Right kidney (tissue), 9 donors: ENCODE measurements at places on chromosomes 1 and 21.

DNA sequence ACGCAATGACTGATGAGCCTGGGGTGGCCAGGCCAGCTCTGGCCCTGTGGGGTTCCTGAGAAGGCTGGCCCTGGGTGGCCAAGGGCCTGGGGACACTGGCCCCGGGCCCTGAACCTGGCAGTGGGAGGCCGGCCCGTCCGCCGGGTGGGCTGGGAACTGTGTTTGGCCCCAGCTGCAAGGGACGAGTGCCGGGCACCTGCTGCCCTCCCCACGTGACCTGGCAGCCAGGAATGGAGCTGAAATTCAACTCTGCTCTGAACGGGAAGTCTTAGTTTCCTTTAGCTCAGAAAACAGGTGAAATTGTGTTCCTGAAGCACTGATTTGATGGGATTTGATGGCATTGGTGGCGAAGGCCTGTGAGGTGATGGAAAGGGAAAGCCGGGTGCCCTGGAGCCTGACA lies 8.2 kb upstream of the TTLL10 start:
- no peak for DNase-seq

DNA sequence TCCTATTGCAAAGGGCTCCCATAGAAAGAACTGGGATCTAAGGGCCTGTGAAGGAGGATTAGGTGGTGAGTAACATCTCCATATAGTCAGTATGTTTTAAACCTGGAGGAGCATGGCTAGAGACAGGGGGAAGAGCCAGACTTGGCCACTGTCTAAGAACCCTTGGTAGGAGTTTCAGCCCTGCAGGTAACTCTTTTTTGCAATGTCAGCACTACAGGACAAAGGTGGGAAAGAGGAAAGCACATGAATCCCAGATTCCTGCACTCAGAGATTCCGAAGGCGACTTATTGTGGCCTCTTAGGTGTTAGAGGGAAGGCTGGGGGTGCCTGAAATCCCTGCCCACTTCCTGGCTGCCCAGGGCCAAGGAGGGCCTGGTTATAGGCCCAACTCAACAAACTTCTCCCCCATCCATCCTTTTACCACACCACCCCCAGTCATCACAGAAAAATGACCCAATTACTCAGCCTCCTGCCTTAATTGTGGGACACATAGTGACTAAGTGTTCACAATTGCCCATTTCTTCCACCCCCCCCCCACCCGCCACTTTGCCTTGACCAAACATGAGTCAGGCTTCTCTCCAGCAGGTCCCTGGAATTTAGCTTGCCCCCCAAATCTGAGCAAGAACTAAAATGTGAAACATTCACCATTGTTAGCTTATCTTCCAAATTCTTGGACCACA lies 1.9 kb upstream of the NTNG1 start:
- no peak for DNase-seq

GRCh38 chr1:245671349-245671748 lies 516.6 kb downstream of the KIF26B start:
- no peak for DNase-seq

- DNase-seq = no peak
Measured at GRCh38 chr1:229952670-229953520, 114.1 kb upstream of the GALNT2 start.

DNA sequence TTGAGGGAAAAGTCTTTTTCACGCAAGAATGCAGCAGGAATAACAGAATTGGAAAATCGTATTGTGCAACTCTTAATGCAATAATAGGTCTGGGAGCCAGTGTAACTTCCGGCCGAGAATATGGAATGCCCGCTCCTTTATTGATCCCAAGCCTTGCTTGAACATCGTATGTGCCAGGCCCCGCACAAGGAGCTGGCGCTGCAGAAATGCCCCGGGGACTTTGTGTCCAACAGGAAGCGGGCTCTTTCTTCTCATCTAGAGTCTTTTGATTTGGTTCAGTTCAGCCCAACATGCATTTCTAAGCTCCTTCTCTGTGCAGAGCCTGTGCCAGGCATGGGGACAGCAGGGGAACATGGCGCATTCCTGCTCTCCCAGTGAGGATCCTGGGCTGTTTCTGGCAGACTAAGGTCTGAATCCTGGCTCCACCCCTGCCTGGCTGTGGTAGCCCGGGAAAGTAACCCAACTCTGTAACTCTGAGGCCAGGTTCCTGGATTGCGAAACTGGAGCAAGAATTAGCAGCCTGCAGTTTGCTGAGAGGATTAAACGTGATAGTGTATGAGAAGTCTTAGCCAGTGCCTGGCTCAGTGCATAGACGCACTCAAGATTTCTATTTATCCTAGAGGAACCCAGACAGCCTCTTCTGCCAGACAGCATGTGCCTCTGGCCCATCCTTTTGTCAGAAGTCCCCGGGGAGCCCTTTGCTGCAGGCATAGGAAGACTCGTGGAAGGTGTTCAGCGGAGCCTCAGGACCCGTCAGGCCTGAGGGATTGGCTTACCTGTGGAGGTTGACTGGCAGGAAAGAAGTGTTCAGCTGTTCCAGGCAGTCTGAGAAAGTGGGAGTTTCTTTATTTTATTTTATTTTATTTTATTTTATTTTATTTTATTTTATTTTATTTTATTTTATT lies 987 bp upstream of the CDCP2 start:
- no peak for DNase-seq

DNA sequence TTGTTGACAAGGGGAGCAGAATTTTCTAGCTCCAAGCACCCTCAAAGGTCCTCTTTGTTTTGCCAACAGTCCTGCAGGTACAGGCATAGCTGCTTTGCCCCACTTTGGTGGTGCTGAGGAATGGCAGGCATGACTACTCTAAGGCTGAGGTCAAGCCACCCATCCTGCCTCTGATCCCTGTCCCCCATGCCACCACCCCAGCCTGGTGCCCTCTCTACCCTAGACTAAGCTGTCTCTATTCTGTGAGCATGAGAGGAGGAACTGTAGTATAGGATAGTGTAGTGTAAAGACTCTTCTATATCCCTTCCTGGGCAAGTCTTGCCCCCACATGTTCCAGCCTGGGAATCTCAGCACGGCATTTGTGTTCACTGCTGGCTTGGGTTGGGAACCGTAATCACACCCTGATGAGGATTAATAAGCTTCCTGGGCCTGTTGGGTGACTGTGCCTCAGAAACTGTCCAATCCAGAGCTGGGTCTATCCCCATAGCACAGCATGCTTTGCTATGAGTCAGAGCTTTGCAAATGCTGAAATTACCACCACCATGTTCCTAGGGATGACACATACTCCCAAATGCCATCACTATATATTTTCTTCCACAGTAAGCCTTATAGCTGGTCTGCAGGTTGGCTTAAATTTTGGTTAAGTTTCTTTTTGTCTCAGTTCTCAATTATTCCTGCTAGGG lies 105.7 kb upstream of the PPP2R5A start:
- DNase-seq = no peak

DNA sequence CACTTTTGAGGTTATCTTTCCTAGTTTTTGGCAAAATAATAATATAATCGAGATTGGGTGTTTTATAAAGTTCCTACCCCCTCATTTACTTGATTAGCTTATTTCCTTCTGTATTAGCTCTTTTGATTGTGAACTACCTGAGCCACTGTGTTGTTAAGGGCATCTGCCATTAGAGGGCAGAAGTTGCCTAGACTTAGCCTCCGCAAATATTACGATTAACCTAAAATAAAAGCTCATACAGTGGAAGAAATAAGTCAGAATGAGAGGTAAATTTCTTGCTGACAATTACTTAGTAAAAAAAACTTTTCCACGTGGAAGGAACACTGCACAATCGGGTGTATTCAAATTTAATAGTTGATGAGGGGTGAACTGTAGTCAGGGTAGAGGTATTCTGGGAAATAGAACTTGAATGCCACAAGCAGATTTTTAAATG lies 2.3 kb downstream of the H3-3A start:
- DNase-seq = peak; percentile 37

DNA sequence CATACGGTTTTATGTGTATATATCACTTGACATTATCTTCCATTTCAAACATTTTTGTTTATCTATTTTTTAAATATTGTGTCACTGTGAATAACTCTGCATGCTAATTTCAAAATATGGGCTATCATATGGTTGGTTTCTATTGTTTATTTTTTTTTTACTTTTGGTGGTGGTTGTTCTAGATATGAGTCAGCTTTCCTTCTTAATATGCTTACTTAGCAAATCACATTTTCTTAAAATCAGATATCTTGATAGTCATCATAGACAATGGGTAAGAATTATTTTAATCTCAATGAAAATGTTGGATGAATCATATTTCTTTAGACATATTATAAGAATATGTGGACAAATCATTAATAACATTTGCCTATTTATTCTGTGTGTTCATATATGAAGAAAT lies 881.5 kb downstream of the BRINP3 start:
- DNase-seq = no peak

DNA sequence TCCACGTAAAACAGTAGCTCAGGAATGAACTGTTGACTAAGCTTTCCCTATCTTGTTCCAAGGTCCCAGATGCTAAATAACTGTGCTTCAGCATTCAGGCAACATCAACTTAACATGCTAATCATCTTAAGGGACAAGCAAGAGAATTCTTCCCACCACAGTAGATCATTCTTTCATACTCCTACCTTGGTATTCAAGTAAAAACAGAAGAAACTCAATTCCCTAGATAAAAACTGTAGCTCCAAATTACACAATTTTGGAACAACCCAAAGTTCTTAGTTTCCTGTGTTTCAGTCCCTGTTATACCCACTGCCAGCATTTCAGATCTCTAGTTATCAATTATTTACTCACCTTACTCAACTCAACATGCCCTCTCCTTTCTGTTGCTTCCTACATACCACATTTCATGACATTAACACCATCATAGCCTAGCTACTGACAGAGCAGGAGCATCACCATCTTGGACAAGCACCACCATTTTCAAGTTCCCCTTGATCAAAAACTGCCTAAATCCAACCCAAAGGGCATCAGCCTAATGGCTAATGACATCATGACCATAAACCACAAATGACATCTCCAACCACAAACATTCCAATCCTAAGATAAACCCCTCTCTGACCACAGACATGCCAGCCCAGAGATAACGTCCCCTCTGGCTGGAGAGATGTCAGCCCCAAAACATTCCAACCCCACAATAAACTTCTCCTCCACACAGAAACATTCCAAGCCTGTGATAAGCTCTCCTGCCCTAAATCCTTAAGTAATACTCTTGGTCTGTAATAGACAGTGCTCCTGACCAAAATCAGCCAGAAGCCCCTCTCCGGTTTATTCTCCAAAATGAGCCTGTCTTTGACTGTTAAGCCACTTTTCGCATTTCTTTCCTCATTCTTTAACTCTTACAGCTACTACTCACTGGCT lies 191.2 kb downstream of the RERE start:
- no peak for DNase-seq

- no peak for DNase-seq
Measured at GRCh38 chr1:223198628-223198965, 55.5 kb upstream of the TLR5 start.

DNA sequence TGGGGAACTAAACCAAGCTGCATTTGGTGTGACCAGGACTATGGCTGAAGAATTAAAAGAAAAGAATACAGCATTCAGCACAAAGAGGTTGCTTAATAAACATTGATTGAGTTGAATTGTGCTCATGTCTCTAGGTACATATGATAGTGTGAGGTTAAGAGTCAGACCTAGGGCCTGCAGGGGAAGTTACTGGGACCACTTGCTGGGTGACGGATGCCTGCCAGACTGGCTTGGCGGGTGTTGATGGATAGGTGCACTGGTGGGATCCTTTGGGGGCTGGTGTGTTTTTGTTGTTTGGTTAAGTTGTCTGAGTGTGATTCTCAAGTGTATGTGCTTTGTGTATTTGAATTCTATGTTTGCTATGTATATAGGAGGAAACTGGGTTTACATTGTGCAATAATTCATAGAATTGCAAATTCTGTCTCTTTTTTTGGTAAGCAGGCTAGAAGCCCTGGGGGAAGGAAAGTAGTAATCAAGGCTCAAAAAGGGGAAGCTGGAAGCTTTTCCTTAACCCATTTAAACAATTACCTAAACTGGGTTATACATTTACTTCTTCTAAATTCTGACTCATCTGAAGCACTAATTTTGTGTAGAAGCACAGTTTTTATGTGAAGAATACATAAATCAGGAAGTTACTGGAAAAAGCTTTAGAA lies 1.8 kb downstream of the CD101 start:
- no peak for DNase-seq

GRCh38 chr1:225612287-225612686 lies 40.6 kb downstream of the ENAH start:
- no peak for DNase-seq

- no peak for DNase-seq
Measured at GRCh38 chr1:17012775-17013490, 1.2 kb upstream of the ATP13A2 start.

GRCh38 chr1:78547081-78547480 lies 56.3 kb downstream of the PTGFR start:
- no peak for DNase-seq

DNA sequence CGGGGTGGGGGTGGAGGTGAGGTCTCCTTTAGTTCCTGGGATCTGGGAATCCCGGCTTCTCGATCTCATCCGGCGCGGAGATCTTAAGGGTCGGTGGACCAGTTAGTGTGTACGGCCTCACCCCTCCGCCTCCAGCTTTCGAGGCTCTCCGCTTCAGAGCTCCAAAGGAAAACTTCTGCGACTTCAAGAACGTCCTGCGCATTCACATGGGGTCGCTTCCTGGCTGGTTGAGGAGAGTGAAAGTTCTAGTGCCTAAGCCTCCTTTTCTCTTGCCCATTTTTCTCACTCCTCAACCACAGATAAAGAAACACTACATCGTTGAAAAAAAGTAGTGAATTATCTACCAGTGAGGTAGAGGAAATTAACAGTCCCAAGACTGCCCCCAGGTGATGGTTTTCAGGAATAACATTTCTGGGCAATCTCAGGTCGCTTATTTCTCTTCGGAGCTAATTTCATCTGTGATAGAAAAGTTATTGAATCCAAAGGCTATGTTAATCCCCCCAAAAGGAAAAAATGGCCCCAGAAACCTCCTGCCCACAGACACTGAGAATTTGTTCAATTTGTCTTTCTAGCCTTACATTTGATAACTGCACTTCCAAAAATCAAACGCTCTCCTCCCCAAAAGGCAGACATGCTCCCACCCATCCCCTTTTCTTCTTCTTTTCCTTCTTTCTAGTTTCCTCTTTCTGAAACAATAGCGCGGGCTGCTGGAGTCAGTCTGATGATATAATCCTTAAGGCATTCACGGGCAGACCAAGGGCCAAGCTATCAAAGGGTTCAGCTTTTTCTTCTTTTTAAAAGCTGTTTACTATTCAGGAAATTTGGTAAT lies 20.6 kb upstream of the TBX15 start:
- peak; percentile 73 for DNase-seq

DNA sequence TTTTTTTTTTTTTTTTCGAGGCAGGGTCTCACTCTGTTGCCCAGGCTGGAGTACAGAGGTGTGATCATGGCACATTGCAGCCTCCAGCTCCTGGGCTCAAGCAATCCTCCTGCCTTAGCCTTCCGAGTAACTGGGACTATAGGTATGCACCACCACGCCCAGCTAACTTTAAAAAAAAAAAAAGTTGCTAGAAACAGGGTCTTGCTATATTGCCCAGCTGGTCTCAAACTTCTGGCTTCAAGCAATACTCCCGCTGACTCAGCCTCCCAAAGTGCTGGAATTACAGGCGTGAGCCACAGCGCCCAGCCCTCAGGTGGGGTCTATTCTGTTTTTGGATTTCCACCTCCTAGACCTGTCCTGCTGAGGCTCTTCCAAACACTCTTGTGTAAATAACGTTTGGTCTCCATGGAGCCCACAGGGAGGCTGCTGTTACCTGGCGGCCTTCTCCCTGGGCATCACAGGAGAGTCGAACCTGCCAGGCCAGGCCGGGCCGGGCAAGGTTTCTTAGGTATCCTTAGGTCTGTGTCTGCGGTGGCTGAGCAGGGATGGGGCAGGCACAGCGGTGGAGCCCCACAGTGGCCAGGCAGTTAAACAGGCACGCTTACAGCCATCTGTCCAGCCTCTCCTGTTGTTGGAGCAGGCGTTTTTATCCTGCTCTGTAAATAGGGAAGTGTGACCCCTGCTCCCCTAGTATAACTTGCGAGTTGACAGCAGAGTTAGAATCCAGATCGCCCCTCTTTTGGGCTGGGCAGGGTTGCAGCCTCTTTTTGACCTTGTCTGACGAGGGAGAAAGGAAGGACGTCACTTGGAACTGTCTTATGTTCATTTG lies 18.8 kb downstream of the PLEKHM2 start:
- DNase-seq = no peak
